ENCODE measurements at places on chromosomes 16 and 17.

- DNase-seq: no peak
Observed at GRCh38 chr17:44197980-44198720, 1.5 kb downstream of the ATXN7L3 start.

- no peak for DNase-seq
Observed at GRCh38 chr17:74544991-74545842, 698 bp downstream of the CD300C start.

GRCh38 chr16:10777356-10777755 is 33.7 kb downstream of the NUBP1 start:
- DNase-seq: no peak

DNA sequence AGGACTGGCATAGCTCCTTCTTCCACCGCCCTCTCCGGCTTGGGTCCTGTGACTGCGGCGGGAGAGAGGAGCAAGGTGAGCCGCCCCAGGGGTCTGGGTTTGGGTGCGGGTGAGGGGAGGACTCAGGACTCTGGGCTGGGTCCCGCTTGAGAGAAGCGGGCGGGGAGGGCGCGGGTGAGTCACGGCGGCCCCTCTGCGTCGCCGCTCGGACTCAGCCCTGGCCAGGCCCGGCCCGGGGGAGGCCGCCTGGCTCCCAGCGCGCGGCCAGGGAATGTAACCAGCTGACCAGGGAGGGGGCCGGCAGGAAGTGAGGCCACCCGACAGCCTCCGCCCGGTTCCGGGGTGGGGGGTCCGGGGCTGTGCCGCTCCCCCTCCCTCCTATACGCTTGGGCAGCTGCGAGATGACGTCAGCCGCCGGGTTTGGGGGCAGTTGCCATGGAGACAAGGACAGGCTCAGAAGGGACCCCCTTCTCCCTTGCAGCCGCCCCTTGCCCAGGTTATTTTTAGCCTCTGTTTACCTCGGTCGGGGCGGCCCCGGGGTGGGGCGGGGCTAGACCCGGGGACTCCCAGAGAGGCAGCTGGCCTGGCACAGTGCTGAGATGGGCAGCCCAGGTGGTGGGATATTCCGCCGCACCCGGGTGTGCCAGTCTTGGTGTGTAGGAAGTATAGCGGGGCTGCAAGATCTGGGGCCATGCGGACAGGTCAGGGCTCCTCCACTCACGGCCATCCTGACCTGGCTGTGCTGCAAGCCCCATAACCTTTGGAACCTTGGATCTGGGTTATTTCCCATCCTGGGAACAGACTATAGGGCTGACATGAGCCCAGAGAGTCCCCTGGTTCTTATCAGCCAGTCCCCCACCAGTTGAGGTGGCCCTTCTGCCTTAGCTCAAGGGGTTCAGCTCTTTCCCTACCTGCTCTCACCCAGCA is 1.6 kb downstream of the RIPOR1 start:
- no peak for DNase-seq

- DNase-seq: no peak
Observed at GRCh38 chr17:1574697-1575471, 12.3 kb upstream of the PITPNA start.

DNA sequence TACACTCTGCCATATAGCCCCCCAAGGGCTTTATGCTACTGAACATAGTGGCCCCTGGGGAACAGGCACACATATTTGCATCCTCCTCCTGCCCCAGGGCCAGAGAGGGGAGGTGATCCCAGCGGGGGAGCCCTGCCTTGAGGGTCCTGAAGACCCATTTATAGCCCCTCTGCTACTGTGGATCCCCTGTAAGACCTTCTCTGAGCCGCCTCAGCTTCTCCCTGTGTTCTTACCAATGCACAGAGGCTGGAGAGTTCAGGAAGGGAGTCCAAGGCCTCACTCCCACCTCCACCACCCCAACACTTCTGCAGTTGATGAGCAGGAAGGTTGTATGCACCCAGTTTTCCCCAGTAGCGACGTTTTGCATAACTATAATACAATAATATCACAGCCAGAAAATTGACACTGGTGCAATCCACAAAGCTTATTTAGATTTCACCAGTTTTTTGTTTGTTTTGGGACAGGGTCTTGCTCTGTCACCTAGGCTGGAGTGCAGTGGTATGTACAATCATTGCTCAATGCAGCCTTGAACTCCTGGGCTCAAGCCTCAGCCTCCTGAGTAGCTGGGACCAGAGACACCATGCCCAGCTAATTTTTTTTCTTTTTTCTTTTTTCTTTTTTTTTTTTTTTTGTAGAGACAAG is 1.3 kb upstream of the FAM83G start:
- DNase-seq: no peak

- no peak for DNase-seq
Observed at GRCh38 chr16:27650073-27650701, 100.2 kb downstream of the KATNIP start.

- no peak for DNase-seq
Observed at GRCh38 chr17:19411631-19412030, 599 bp downstream of the RNF112 start.

- no peak for DNase-seq
Observed at GRCh38 chr17:31349454-31349853, 28.0 kb upstream of the EVI2A start.

DNA sequence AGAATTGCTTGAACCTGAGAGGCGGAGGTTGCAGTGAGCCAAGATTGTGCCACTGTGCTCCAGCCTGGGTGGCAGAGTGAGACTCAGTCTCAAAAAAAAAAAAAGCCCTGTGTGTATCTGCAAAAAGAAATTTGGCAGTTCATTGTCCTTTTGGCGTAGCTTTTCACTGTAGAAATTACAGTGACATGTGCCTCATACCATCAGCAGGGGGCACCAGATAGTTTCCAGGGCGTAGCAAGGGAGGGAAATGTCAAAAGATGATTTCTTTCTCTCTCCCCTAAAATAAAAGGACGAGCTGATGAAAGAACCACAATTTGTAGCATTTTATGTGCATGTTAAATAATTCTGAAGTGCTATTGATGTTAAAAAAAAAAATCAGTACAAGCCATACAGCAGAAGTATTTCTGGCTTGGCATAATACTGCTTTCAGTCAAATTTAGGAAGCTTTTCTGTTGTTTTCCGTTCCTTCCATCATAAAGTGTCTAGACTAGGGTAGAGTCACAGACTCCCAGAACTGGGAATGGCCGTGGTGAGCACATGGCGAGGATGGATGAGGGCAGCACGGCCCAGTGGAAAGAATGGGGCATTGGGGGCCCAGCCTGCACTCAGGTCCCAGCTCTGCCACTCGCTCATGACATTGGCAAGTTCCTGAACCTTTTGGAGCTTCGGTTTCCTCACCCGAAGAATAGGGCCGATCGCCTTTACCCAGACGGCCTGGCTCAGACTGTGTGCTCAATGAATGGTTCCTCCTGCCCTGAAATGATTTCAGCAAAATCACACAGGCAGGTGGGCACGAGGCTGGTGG is 59.8 kb upstream of the RPH3AL start:
- DNase-seq: no peak

GRCh38 chr17:33115366-33115765 is 123.7 kb downstream of the SPACA3 start:
- DNase-seq: no peak
